Uterus (tissue), 4 donors: ENCODE measurements at places on chromosomes 6 and 20. TPM values are rescaled to one million over a fixed set of nuclear protein-coding genes. Genes with fewer than 3 reads are reported as not detected.

- DNase-seq: no peak
Measured at GRCh38 chr6:46174904-46175303, 4.1 kb upstream of the ENPP5 start.

GRCh38 chr20:53805895-53806384 is 212.3 kb upstream of the ZNF217 start:
- no peak for DNase-seq

DNA sequence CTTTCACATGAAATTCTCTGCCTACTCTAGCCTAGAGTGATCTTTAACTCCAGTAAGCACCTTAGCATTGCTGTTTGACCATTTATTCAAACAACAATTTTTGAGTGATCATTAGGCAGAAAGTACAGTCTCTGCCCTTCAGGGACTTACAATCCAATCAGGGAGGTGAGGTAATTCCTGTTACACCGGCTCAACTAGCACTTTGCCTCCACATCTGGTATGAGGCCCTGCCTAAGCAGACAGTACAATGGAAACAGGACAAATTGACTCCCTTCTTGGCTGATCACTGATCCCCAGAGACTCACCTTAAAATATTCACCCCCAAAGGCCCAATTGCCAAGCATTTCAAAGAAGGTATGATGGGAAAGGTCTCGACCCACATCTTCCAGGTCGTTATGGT is 1.4 kb downstream of the AARS2 start:
- no peak for DNase-seq

GRCh38 chr20:45968801-45969711 is 2.9 kb downstream of the ZNF335 start:
- no peak for DNase-seq

DNA sequence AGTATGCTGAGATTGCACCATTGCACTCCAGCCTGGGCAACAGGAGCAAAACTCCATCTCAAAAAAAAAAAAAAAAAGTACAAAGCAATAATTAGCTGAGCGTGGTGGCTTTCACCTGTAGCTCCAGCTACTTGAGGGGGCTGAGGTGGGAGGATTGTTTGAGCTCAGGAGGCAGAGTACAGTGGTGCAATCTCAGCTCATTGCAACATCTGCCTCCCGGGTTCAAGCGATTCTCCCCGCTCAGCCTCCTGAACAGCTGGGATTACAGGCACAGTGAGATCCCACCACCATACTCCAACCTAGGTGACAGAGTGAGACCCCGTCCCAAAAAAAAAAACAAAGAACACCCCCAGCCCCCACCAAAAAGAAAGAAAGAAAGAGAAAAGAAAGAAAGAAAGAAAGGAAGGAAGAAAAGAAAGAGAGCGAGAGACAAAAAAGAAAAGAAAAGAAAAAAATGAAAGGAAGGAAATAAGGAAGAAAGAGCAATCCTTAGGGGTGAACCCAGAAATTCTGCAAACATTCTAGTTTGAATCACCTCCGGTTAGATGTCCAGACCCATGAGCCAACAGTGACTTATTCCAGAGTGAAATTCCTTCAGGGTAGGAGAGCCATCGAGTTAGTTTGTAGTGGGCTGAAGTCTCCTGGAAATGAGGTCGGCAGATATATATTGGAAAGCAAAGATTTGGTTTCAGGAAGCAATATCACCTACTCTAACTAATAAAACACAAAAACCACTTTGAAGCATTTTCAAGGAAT is 3.2 kb upstream of the RIPOR3 start:
- no peak for DNase-seq

GRCh38 chr6:65830151-65830550 is 123.1 kb upstream of the EYS start:
- no peak for DNase-seq

- no peak for DNase-seq
Measured at GRCh38 chr6:139591075-139591865, 216.8 kb upstream of the CITED2 start.

- peak; percentile 71 for DNase-seq
Measured at GRCh38 chr20:51492167-51493092, 50.1 kb downstream of the NFATC2 start.

GRCh38 chr6:116238083-116238482 is 15.8 kb downstream of the TSPYL4 start:
- DNase-seq: no peak

DNA sequence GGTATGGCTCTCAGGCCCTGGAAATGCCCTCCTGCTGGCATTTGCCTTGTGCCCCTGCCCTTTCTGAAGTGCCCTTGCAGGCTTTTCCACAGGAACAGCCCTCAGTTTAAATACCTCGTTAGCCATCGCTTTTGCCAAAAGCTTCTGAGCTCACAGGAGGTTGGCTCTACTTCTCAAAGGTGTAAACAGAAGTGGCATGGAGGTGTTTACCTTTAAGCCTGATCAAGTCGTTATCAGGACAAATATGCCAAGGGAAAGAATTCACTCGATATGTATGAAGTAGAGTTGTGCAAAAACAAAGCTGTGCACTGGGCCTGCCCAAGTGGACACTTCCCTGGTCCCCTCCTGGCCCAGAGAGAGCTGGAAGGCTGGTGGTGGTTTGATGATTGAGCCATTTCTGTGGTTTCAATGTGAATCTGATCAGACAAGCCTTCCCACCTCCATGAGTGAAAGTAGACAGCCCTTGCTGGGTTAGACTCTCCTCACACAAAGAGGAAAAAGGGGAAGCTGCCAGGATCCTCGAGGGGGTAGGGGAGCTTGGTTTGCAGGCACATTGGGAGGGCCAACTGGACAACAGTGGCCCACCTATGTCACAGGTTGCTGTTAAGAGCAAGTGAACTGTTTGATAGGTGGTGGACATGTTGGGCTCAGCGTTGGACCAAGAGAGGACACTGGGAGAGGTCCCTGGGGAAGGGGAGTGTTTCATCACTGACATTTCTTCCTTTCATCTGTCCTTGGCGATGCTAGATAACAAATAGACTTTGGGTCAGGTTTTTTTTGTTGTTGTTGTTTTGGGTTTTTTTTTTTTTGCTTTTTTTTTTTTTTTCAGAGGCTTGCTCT is 98.7 kb downstream of the ZDHHC14 start:
- DNase-seq: no peak

DNA sequence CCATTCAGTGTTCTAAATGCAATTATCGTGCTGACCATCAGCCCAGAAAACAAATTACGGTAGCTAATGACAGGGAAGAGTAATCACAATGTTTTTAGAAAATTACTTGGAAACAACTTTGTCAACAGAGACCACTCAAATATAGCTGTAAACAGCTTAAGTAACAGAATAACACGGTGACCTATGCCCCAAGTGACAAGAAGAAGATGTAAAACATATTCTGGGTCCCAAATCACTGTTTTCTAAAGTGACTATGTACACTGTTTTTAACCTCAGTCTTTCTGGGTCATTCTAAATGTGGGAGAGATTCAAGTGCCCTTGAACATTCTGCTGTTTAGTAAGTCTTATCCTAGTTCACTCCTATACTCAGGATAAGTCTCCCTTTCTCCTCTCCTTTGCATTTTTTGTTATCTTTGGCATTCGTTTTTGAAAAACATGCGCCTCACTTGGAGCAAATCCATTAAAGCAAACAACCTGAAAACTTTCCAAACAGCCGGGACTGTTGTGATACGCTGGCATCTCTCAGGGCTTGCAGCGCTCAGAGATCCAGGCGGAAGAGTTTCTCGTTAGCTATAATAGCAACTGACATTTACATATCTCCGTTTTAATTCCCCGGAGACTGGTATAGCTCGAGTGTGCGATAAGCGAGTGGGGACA is 114.5 kb upstream of the SOX4 start:
- DNase-seq: no peak

DNA sequence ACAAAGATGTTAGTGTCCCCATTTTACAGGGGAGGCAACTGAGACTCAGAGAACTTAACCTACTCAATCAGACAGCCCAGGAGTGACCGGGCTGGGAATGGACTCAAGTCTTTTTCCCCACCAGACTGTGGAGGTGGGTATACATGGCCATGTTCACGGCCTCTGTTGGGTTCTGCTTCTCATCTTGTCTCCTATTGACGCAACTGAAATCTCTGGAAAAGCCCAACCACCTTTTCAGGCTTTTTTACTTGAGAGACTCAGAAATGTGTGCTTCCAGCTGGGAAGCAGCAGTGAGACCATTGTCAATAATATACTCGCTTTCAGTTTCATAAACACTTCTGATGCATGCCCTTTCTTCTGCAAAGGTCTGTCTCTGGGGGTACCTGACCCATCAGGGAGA is 70.7 kb downstream of the SOBP start:
- DNase-seq: peak; percentile 42

DNA sequence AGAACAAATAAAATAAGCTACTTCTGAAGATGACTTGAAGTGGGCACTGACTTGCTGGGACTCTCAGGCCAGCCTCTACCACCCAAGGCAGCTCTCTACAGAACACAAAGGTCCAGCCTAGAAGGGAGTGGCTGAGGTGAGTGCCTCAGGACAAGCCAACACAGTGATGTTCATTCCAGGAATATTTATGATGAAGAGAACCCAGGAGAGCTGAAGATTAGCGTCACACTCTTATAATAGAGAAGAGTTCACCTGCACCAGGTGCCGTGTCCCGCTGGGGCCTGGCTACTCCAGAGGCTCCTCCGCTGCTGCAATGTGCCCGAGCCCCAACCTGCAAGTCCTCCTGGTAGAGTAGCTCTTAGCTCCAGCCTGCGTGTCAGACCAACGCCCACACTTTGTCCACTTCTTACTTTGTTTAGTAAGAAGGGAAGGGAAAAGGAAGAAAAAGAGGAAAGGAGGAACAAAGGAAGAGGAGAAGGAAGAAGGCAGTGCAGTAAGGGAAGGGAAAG is 182.4 kb upstream of the QKI start:
- DNase-seq: no peak

GRM1 gene
- not detected for total RNA-seq

NRN1 gene
- 23.0 TPM for total RNA-seq

CCHCR1 gene
- 28.1 TPM for total RNA-seq

EDN3 gene
- total RNA-seq: not detected

IL17A gene
- not detected for total RNA-seq
